CD4-positive, CD25-positive, alpha-beta regulatory T cell (primary cell): ENCODE measurements at places on chromosomes 3 and 15.

GRCh38 chr3:71121429-71122167 is 461.9 kb downstream of the FOXP1 start:
- no peak for DNase-seq

GRCh38 chr3:170154569-170155143 is 26.9 kb downstream of the PHC3 start:
- peak; percentile 31 for DNase-seq

DNA sequence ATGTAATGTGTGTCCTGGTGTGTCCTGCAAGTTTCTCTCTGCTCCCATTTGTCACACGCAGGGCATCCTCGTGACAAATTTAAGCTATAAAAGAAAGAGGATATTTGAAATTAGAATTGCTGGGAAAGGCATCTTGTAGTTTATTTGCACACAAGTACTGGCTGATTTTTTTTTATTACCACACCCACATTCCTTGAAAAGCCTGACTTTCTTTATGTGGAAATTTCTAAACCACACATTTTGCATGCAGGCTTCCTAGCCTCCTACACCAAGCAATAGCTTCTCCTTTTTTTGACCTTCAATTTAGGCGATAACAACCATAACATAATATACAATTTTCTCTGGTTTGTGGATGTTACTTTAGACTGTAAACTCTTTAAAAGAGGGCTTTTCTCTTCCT is 126.1 kb downstream of the SERPINI1 start:
- no peak for DNase-seq

GRCh38 chr3:41111011-41111410 is 88.3 kb upstream of the CTNNB1 start:
- DNase-seq: no peak

GRCh38 chr3:151319628-151320027 is 3.0 kb upstream of the GPR87 start:
- DNase-seq: no peak

DNA sequence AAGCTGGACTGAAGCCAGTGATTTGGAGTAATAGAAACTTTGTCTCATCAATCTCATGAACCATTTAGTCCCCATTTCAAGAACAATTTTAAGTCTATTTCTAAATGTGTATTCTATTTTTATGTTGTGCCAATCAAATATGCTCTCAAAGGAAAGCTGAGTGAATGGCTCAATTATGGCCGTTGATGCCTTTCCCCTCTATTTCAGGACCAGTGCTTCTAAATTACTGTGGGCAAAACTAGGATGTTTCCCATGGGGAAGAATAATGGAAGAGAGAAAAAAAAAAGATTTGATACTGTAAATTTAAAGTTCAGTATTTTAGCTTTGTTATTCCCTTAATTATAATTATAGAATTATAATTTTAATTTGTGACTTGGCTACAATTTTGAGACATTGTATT is 110.1 kb downstream of the CADM2 start:
- DNase-seq: no peak

GRCh38 chr3:132210476-132211346 is 106.5 kb upstream of the ACP3 start:
- DNase-seq: no peak

- DNase-seq: no peak
Measured at GRCh38 chr15:48603922-48604321, 41.6 kb downstream of the FBN1 start.

DNA sequence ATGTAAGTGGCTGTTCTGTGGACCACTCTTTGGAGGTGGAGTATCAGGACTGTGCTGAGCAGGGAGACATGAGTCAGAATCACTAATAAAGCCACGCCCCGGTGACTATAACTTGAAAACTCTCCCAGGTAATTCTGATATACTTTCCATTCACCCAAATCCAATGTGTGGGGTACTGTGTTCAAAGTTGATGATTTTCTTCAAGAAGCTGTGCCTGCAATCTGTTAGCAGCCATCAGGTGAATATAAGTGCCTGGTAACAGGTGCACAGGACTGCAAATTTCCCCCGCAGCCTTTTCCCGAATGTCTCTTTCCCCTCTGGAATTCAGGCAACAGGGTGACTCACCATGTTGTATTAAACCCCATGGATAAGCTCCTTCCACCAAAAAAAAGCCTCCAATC is 17.0 kb downstream of the MAGI1 start:
- DNase-seq: no peak

DNA sequence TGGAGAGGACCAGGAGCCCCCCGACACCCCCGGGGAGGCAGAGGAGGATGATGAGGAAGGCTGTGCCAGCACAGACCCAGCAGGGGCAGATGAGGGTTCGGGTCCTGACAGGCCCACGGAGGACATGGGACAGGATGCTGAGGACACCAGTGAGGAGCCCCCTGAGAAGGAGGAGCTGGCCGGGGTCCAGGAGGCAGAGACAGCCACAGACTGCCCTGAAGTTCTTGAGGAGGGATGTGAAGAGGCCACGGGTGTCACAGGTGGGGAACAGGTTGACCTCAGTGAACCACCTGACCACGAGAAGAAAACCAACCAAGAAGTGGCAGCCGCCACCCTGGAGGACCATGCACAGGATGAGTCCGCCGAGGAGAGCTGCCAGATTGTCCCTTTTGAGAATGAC is 909 bp downstream of the FGD5 start:
- no peak for DNase-seq

DNA sequence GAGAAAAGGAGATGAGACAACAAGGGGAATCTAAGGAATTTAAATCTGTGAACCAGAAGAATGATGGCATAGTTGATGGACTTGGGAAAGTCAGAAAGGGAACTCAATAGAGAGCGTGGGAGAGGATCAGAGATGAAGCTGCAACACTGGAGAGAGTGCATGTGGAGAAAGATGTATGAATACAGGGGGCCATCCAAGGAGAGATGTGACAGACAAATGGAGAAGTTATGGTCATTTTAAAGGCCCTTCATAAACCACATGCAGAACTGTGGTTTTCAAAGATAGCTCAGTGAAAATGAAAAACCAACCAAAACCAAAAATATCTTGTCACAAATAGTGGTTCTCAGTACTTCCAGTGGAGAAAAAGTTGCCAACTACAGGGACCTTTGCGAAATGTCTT is 265.2 kb downstream of the SUCLG2 start:
- no peak for DNase-seq

- DNase-seq: no peak
Measured at GRCh38 chr3:111173328-111173900, 101.8 kb downstream of the NECTIN3 start.

DNA sequence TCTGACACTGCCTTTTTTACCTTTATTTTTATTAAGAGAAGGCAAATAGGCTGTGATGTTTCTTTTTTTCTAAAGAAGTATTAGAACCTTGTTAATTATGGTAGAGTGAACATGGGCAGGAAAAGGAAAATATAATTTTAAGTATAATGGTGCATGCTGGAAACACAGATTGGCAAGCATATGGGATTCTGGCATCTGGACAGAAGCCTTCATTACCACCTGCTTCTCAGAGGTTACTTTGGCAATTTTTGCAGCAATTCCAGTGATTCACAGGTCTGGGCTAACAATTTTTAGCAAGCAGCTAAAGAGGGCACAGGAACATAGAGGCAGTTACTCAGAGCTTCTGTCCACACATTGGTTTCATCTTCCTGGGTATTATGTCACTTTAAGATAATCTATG is 258.3 kb downstream of the DIPK2A start:
- no peak for DNase-seq

DNA sequence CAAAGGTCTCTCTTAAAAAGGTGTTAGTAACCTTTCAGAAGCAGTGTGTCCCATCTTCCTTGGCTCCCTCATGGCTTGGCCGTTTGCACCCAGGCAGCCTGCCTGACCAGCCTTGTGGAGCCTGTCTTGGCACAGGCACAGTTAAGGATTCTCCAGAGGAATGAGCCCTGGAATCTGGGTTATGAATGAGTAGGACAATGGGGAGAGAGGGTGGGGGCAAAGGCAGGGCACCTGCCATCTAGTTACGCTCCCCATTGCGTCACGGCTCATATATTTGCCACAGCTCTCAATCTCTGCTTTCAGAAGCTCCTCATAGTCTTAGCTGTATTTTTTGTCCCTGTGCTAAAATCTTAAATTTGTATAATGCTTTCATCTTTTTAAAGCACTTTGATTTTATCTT is 50.6 kb downstream of the WDR76 start:
- DNase-seq: no peak

DNA sequence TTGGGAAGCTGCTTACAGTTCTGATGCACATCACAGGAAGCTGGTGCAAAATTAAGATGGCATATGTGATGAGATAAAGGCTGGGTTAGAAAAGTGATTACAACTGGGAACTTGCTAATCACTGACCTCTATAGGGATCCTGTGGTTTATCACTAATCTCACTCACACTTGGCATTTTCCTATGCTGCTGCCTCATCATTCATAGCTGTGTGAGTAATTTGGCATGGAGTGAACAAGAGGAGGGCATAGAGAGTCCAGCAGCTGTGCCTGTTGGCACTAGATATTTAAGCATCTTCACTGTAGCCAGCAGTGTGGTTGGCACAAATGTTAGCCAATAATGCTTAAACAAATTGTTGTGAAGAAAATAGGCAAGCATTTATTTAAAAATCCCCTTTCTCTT is 217.7 kb upstream of the CGNL1 start:
- DNase-seq: no peak

- DNase-seq: no peak
Measured at GRCh38 chr3:182268711-182269110, 524.6 kb upstream of the ATP11B start.

GRCh38 chr15:99718421-99718820 is 14.8 kb downstream of the LYSMD4 start:
- no peak for DNase-seq

- DNase-seq: no peak
Measured at GRCh38 chr3:148186881-148187280, 510.8 kb upstream of the AGTR1 start.

- DNase-seq: no peak
Measured at GRCh38 chr3:191502583-191502982, 41.6 kb downstream of the PYDC2 start.

DNA sequence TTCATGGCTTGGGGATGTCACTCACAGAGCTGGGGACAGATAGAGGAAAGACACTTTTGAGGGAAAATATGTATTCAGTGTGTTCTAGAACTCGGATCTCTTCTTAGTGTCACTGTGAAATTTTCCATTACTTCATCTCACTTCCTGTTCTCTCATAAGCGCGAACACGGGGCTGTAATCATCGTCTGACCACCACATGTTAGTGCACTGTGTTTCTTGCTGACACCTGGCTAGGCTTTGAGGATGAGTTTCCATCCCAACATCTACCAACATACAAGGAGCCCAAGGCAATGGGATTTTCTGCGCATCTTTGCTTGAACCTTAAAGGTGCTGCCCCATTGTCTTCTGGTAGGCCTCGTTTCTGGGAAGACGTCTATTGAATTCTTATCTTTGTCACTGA is 84.0 kb downstream of the LIPC start:
- no peak for DNase-seq

DNA sequence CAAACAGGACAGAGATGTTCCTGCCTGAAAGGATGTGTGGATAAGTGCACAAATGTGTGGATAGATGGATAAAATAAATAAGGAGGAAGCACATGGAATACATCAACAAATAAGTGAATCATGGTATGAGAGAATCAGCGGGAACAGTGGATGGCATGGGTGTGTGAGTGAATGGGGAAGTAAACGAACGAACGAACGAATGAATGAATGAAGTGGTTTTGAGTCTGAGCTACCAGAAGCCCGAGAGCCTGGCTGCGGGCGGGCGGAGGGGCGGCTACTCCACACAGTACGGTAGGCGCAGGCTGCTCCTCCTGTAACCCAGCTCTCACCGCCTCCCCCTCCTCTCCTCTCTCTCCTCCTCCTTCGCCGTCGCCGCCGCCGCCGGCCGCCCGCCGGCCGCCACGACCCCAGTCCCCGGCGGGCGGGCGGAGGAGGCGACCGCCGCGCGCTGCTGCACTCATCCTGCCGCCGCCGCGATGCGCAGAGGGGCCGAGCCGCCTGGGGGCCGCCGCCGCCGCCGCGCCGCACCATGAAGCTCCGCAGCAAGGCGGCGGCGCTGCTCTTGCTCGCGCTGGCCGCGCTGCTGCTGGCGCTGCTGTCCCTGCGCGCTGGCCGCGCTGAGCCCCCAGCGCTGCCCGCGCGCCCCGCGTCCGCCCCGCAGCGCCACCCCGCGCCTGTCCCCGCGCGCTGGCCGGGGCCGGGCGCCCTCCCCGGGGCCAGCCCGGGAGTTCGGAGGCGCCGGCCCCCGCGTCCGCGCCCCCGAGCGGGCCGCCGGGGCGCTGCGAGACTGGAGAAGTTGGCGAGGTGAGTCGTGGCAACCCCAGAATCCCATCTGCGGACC is at the start of gene GXYLT2:
GXYLT2 (plus strand) TSS at position 342 of the 841 bp plus-strand sequence; CDS start at position 530, 188 bp downstream.
- DNase-seq: peak; percentile 10

DNA sequence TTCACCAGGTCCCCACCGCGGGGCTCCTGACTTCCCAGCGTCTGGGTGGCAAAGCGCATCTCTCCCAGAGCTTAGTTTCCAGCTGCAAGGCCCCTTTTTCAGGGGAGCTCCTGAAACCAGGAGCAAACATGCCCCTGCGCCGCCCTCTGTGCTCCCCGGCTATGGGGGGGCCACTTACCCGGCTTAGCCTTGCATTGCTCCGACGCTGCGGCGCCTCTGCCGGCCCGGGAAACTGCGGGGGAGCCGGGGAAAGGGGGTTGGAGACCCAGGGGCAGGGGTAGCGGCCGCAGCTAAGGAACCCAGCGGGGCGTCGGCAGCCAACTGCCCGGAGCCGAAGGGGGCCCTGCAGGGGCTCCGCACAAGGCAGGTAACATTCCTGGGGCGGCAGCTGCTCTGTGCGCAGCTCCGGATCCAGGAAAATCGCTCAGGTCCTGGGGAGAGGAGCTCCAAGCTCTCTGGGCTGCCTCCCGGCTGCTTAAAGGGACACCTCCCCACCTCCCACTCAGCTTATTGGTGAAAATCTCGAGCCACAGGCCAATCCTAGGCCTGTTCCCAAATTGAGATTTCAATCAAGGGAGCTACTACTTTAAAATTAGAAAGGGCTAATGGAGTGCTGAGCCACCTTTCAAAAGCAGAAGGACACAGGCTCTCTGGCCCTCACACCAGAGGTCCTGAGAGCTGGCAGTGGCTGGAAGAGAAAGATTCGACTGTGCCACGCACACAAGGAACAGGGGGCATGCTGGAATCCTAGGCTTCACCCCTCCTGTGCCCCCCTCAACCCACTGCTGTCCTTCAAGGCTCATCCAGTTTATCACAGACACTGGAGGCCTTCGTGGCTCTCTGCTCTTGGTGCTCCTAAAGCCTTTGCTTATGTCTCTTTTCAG is 42.7 kb upstream of the PRICKLE2 start:
- DNase-seq: no peak

GRCh38 chr3:134362221-134362620 is 12.0 kb downstream of the AMOTL2 start:
- DNase-seq: no peak

- DNase-seq: no peak
Measured at GRCh38 chr3:1962396-1963088, 136.1 kb upstream of the CNTN4 start.

GRCh38 chr15:81785679-81786078 is 260.1 kb downstream of the MEX3B start:
- no peak for DNase-seq

GRCh38 chr3:65024148-65024547 is 336.3 kb upstream of the ADAMTS9 start:
- DNase-seq: no peak

DNA sequence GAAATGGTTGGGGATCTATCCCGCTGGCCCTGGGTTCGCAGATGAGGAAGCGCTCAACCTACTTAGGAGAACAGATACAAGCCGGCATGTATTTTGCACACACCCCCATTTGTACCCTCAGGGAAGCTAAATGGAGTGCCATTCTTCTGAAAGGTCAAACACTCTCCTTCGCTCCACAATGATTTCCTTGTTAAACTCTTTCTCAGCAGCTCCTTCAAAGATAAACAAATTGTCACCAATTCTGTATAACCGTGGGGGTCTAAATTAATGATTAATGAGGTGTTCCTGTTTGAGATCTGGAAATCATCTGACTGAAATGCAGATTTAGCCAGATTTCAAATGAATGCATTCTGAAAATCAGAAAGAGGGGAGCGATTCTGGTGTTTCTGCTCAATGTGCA is 124.0 kb downstream of the MEGF11 start:
- no peak for DNase-seq
